ENCODE measurements at places on chromosomes 7 and 10.

DNA sequence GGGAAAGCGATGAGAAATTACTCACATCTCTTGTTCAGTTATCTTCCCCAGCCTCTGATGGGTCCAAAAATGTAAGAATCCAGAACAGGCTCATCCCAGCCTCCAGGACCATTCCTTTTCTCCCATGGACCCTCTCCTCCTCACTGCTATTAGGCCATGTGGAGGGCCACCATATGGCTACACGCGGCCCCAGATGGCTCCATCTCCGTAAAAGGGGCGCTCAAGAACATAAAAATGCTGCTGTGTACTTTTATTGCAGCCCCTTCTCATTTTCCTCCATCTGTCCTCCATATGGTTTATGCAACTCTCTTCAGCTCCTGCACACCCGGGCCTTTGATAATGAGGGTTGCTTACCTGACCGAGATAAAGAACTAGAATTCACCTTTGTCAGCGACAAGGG, 166.2 kb downstream of the RAPGEF5 start:
- DNase-seq, result no peak

DNA sequence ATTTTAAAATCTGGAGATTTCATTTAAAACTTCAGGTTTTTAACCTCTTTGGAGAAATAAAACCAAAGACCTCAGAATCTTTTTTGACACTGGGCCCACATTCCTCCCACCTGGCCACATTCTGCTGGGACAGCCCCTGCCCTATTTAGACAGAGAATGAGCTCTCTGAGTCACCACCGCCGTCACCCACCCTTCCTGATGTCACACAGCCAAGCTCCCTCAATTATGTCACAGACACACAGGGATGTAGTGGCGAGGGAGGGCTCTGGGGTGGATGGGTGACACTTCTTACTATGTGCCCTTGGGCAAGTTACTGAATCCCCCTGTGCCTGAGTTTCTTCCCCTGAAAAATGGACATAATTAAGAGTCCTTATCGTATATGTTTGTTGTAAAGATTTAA, 162.6 kb downstream of the RAB11FIP2 start:
- no peak for DNase-seq

GRCh38 chr10:124688889-124689670, 55.1 kb downstream of the FAM53B start:
- no peak for DNase-seq

DNA sequence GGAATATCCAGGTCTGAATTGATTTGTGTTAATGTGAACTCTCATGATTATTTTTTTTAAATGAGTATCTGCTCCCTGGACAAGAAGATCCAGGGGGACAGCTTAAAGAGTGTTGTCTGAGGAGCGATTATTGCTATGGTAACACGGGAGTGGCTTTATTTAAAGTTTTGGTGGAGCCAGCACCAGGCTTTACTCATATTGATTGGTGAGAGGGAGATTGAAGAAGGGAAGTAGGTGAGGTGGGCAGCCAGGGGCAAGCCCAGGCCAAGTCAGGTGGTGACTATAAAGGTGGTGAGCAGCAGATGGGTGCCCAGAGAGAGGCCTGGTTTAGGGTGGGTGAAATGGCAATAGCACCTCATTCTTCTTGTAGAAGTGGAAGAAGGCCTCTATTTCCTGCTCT, 10.2 kb upstream of the AGR2 start:
- no peak for DNase-seq

- no peak for DNase-seq
These were observed 313.0 kb upstream of the GLI3 start for GRCh38 chr7:42549866-42550485.

GRCh38 chr7:2894118-2894940, 50.2 kb upstream of the GNA12 start:
- no peak for DNase-seq

DNA sequence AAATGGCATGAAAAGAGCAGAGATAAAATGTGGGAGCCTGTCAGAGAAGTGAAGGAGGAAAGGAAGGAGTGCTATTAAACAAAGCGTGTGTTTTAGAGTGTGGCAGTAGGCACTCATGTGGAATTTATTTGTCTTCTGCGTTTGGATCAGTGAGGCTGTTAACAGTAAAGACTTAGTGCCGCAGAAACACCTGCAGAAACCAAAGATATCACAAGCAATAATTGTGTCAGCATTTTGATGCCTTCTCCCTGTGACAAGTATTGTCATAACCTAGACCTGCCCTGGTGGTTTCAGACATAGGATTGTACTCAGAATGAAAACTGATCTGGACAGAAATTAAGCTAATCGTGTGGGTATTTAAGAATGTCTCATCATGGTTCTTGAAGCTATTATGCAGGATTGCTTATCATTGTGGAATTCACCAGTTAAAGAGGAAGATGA, 191.0 kb downstream of the CAMK1D start:
- DNase-seq, result no peak

DNA sequence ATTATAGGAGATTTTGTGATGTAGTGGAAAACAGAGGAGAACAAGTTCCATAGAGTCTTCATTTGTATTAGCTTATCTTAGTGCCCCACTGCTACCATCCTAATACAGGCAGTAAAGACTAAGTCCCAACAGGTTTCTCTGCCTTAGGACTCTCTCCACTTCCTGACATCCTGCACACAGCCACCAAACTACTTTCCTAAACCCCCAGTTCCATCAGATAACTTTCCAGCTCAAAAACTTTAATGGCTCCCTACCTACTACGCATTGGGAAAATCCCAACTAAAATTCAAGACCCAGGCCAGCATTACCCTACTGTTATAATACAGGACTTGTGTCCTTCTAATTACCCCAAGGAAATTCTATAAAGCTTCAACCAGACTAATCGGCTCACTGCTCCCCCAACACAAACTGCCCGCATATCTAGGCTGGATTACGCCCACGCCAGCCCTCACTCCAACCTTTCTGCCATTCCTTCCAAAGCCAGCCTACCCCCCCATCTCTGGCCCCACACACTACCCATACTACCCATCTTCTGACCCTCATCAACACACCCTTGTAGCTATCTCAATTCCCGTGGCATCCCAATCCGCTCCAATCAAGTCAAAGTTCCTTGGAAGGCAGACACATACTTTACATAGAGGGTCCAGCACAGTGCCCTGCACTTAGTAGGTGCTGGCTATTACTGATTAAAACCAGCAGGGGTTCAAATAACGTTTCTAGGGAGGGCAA, 1.4 kb downstream of the IDE start:
- no peak for DNase-seq

GRCh38 chr10:89309156-89310055, 7.6 kb downstream of the IFIT2 start:
- DNase-seq, result no peak

GRCh38 chr7:150866932-150867564, 14.7 kb downstream of the AOC1 start:
- DNase-seq, result no peak

GRCh38 chr10:130914367-130914766, 397.2 kb downstream of the TCERG1L start:
- no peak for DNase-seq

- no peak for DNase-seq
These were observed 9.9 kb upstream of the DPYSL4 start for GRCh38 chr10:132176623-132177500.

GRCh38 chr10:65571011-65571570, 1354.7 kb upstream of the LRRTM3 start:
- no peak for DNase-seq

- no peak for DNase-seq
These were observed 80.4 kb downstream of the PPP1R3C start for GRCh38 chr10:91552274-91553095.

DNA sequence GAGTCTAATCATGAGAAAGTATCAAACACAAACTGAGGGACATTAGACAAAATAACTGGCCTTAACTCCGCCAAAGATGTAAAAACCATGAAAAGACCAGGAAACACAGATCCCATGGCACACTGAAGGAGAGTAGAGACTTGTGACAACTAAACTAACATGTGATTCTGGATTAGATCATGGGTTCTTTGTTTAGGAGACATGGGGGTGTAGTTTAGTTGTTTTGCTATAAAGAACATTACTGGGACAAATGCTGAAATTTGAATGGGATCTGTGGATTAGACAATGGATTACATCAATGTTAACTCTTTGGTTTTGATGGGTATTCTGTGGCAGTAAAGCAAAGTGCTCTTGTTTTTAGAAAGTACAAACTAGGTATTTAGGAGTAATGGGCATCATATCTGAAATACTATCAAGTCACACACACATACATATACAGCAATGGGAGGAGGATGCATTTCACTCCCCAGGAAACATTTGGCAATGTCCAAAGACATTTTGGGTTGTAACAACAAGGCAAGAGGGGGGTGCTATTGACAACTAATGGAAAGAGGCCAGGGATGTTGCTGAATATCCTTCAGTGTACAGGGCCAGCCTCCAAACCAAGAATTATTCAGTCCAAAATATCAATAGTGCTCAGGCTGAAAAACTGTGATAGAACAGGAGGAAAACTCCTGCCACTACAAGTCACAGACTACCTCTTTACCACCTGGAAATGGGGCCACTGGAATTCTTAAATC, 32.4 kb downstream of the WAPL start:
- DNase-seq, result no peak

GRCh38 chr7:136807598-136807997, 60.9 kb upstream of the CHRM2 start:
- no peak for DNase-seq

GRCh38 chr7:155824227-155824886, 12.1 kb upstream of the SHH start:
- no peak for DNase-seq

GRCh38 chr7:144857463-144857862, 21.6 kb upstream of the TPK1 start:
- DNase-seq, result no peak

DNA sequence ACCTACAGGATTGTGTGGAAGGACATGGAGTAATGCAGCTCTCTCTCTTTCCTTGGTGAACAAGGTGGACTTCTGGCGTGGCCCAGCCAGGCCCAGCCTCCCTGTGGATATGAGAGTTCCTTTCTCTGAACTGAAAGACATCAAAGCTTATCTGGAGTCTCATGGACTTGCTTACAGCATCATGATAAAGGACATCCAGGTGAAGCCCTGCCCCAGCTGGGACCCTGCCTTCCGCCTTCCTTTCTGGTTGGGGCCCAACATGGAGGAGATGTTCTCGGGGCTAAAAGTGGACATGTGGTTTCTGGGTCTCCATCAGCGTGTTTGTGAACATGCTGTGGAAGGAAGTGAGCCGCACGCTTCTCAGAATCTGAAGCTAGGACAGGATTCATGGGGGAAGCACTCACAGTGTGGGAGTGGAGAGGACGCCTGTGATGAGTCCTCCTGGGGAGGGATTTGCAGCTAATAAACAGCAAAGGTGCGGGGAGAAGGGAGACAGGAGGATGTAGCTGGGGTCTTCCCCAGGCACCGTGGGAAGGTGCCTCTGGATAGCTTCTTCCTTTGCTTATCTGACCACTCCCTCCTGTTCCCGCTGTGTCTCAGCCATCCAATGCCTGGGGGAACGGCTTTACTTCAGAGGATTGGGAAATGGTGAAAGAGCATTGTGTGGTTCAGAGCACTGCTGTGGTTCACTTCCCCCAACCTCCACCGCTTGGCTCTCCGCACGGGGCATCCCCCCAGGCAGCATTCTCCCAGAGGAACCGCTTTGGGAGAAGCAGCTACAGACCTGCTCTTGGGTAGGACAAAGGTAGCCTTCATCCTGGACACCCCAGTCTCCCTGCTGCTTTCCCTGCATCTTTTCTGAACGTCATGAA, 5.5 kb downstream of the CPA5 start:
- DNase-seq, result no peak
